ENCODE measurements at places on chromosomes 3 and 15. TPM values are rescaled to one million over a fixed set of nuclear protein-coding genes. Genes with fewer than 3 reads are reported as not detected.

The EFCAB12 gene
- 0.73 TPM for total RNA-seq

The HEG1 gene
- 5.9 TPM for total RNA-seq

The CLRN1 gene
- total RNA-seq, result not detected

The GABRR3 gene
- not detected for total RNA-seq

The GRM2 gene
- 0.27 TPM for total RNA-seq

All from activated CD4-positive, alpha-beta T cell treated with anti-CD3 and anti-CD28 coated beads for 36 hours (primary cell).